ENCODE measurements at places on chromosomes 12 and 14. TPM values are rescaled to one million over a fixed set of nuclear protein-coding genes. Genes with fewer than 3 reads are reported as not detected.
A peak's percentile ranks its signal among the peaks of the same experiment; 100 is the strongest.

The KRT7 gene
- 4.0 TPM for total RNA-seq

The NDUFB1 gene
- 475 TPM for total RNA-seq

The CISTR gene
- 3.1 TPM for total RNA-seq

The PLA2G1B gene
- 1.1 TPM for total RNA-seq

The BMP4 gene
- 5.7 TPM for total RNA-seq

The GOLGA5 gene
- total RNA-seq: 23.5 TPM

The FAM90A1 gene
- not detected for total RNA-seq

The AGAP2 gene
- 6.9 TPM for total RNA-seq

The REM2 gene
- not detected for total RNA-seq

The LRP6 gene
- total RNA-seq: 26.5 TPM

- no peak for DNase-seq
- no peaks in the 10 kb centered on the region for H3K36me3 ChIP-seq
- peak overlapping the region; percentile 32 for H3K4me3 ChIP-seq
These were observed 751 bp upstream of the GPRC5A start for GRCh38 chr12:12890543-12891079.

DNA sequence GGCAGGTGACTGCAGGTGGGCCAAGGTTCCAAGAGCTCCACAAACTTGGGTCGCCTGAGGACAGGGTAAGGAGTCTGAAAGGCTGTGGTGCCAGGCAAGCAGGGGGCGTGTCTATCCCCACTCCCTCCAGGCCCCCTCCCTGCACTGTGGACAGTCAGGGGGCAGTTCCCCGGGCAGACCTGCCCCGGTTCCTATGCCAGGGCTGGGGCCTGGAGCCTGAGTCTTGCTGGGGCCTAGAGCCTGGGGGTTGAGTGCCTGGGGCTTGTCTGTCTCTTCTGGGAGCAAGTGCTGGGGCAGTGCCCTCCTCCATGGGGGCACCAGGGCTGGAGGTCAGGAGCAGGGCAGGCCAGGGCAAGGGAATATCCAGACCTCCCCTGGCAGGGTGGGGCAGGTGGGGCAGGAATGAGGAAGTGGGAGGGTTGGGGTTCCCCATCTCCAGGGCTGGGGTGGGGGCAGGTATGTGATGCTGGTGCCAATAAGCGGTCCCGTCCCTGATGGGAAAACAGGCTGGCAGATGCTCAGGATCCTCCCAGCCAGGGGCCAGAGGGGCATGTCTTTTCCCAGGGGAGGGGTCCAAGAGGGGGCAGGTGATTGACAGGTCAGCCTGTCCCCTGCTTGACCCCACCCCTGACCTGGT is 11.9 kb upstream of the TNFAIP2 start:
- H3K27ac ChIP-seq: no peak overlapping the region
- H3K4me3 ChIP-seq: no peak overlapping the region
- no peaks in the 10 kb centered on the region for H3K27me3 ChIP-seq
- H3K36me3 ChIP-seq: no peaks in the 10 kb centered on the region
- DNase-seq: no peak

DNA sequence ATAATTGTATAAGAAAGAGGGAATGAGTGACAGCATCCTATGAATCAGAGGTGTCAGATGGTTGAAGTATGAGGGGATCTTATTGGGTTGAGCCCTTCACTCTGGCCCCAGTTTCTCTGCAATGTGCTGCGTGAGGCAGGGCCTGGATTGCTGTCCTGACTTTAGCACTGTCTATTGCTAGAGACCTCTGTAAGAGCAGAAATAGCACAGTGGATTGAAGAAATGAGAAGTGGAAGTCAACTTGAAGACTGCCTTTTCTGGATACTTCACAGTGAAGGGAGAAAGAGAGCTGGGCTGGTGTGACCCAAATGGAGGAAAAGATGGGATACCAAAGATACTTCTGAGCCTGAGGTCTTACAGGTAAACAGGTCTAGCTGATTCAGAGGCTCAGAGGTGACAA is 5.8 kb downstream of the ASCL4 start:
- no peaks in the 10 kb centered on the region for H3K4me1 ChIP-seq
- DNase-seq: no peak
- H3K27me3 ChIP-seq: peaks cover 9% of the 10 kb centered on the region
- no peak overlapping the region for H3K4me3 ChIP-seq

GRCh38 chr12:93106910-93107309 is 177.8 kb upstream of the EEA1 start:
- no peak overlapping the region for H3K4me3 ChIP-seq
- peaks cover 18% of the 10 kb centered on the region for H3K4me1 ChIP-seq
- no peaks in the 10 kb centered on the region for H3K27me3 ChIP-seq

- H3K27me3 ChIP-seq: no peaks in the 10 kb centered on the region
- no peak overlapping the region for H3K4me3 ChIP-seq
- no peaks in the 10 kb centered on the region for H3K36me3 ChIP-seq
- H3K4me1 ChIP-seq: no peaks in the 10 kb centered on the region
- H3K27ac ChIP-seq: no peak overlapping the region
These were observed 82.8 kb upstream of the BCL2L14 start for GRCh38 chr12:11987901-11988300.

DNA sequence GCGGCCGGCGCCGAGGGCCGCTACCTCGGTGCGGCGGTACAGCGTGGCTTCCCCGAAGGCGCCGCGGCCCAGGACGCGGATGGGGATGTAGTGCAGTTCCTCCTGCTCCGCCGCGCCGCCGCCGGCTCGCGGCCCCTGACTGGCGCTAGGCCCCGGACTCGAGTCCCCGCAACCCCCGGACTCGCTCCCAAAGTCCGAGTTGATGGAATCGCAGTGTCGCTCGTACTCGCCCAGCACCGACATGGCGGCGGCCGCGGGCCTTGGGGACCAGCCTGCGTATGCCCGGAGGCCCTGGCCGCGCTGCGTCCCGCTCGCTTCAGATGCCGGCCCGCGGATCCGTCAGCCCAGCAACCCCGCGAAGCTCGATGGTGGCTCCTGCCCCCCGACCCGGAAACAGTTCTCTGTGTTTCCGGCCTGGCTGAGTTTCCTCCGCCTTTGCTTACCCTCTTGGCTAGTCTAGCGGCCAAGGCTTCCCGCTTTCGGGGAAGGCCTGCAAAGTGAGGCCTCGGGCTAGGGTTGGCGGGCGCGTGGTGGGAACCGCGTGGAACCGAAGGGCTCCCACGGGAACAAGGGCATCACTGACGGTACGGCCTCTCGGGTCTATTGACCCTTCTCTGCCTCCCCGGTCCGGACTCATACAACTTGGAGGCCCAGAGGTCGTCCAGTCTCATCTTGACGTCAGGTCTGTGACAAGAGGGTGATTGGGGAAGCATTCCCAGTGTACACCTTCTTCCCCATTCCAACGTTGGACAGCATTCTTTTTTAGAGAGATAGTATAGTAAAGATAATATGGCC is at the start of gene NEK9:
Gene NEK9 (minus strand): TSS at position 370 of the 795 bp plus-strand sequence. CDS start 127 bp downstream, at position 243.
- peak; percentile 94 for DNase-seq
- no peaks in the 10 kb centered on the region for H3K4me1 ChIP-seq
- H3K36me3 ChIP-seq: peaks cover 6% of the 10 kb centered on the region
- peak within 1 kb of the TSS; percentile 95 for H3K27ac ChIP-seq

- H3K27me3 ChIP-seq: no peaks in the 10 kb centered on the region
- no peak overlapping the region for H3K4me3 ChIP-seq
- DNase-seq: no peak
- H3K4me1 ChIP-seq: no peaks in the 10 kb centered on the region
These were observed 160.7 kb downstream of the MED13L start for GRCh38 chr12:116116650-116117424.

DNA sequence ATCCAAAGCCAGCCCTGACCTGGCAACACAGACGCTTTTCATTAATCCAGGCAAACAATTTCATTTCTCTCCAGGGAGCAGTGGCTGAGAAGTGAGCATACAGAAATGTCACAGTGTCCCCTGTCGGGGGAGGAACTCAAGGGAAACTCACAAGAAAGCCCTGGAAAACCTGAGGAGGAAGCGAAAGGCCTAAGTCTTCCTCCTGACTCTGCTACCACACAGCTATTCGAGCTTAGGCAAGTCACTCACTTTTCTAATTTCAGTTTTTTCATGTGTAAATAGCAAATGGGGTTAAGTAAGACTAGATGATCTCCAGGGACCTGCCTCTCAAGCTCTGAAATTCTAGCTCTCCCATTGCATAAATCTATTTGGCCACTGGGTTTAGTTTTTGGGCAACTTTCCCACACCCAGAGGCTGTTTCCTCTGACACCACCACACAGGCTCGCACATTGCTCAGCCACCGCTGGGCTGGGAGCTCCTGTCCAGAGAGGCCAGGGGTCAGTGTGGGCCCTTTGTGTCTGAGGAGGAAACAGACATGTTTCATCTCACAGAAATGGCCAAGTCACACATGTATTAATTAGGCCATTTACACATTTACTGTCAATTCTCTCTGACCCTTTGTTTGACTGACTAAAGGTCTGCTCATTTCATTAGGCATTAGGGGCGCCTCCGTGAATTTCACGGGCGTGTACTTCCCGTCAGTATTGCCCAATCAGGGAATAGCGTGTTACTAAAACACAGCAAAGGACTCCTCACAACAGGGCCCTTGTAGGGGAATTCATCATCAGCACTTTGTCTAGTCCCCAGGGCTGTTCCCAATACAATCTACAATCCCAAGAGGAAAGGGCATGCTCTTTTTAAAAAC is 9.8 kb upstream of the PNMA1 start:
- peak overlapping the region; percentile 80 for H3K27ac ChIP-seq
- H3K4me1 ChIP-seq: peaks cover 83% of the 10 kb centered on the region
- H3K36me3 ChIP-seq: peaks cover 94% of the 10 kb centered on the region
- no peak overlapping the region for H3K4me3 ChIP-seq
- peak; percentile 74 for DNase-seq

DNA sequence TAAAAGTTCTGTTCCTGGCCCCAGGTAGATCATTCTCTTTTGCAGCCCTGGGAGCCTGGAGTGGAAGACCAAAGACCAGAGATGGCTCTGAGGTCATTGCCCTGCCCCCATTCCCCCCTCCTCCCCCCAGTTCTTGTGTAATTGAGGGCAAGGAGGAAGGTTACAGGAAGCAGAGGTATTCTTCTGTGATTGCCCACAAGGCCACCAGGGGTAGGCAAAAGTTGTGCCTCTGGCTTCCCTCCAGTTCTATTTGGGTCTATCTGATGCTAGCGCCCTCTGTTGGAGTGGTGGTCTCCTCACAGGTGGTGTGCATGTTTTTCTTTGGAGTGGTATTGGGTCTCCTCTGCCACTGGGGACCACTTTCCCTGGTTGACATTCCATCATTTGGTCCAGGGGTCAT is 41.2 kb upstream of the CRY1 start:
- no peak overlapping the region for H3K27ac ChIP-seq
- DNase-seq: no peak
- no peaks in the 10 kb centered on the region for H3K4me1 ChIP-seq

- no peak overlapping the region for H3K4me3 ChIP-seq
- H3K27ac ChIP-seq: no peak overlapping the region
- H3K36me3 ChIP-seq: no peaks in the 10 kb centered on the region
- DNase-seq: no peak
These were observed 250.0 kb downstream of the GLT1D1 start for GRCh38 chr12:129103231-129103630.

GRCh38 chr12:122148657-122149056 is 25.4 kb downstream of the IL31 start:
- no peak overlapping the region for H3K27ac ChIP-seq
- no peak for DNase-seq
- no peak overlapping the region for H3K4me3 ChIP-seq
- no peaks in the 10 kb centered on the region for H3K4me1 ChIP-seq

DNA sequence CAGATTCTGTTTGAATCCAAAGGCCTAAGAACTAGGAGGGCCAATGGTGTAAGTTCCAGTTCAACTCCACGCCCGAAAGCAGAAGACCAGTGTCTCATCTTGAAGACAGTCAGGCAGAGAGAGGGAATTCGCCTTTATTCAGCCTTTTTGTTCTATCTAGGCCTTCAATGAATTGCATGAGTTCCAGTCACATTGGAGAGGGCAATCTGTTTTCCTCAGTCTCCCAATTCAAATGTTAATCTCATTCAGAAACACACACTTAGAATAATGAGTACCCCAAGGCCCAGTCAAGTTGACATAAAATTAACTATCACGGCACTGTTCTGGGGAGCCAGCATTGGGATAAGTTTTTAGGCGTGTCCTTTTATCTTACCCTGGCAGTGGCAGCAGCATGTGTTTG is 65.8 kb downstream of the C14orf39 start:
- DNase-seq: no peak
- H3K4me3 ChIP-seq: no peak overlapping the region
- H3K27ac ChIP-seq: no peak overlapping the region
- no peaks in the 10 kb centered on the region for H3K27me3 ChIP-seq
- no peaks in the 10 kb centered on the region for H3K36me3 ChIP-seq

DNA sequence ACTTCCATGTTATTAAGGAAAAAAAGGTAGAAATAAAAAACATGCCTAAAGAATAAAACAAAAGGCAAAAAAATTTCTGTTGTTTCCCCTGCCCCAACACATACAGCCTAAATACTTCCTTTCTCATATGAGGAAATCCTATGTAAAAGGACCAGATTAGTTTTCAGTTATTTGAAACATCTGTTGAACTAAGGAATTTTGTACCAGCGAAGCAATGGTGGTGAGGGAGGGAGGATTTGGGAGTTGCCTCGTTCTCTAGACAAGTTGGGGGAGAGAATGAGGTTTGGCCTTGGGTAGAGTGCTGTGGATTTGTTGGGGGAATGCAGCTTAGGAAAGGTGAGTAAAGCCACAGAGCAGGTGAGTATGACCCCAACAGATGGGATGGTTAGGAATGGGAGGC is 141.5 kb upstream of the RFLNA start:
- no peaks in the 10 kb centered on the region for H3K27me3 ChIP-seq
- H3K36me3 ChIP-seq: no peaks in the 10 kb centered on the region
- no peak overlapping the region for H3K4me3 ChIP-seq
- H3K27ac ChIP-seq: no peak overlapping the region
- no peak for DNase-seq
- H3K4me1 ChIP-seq: no peaks in the 10 kb centered on the region

DNA sequence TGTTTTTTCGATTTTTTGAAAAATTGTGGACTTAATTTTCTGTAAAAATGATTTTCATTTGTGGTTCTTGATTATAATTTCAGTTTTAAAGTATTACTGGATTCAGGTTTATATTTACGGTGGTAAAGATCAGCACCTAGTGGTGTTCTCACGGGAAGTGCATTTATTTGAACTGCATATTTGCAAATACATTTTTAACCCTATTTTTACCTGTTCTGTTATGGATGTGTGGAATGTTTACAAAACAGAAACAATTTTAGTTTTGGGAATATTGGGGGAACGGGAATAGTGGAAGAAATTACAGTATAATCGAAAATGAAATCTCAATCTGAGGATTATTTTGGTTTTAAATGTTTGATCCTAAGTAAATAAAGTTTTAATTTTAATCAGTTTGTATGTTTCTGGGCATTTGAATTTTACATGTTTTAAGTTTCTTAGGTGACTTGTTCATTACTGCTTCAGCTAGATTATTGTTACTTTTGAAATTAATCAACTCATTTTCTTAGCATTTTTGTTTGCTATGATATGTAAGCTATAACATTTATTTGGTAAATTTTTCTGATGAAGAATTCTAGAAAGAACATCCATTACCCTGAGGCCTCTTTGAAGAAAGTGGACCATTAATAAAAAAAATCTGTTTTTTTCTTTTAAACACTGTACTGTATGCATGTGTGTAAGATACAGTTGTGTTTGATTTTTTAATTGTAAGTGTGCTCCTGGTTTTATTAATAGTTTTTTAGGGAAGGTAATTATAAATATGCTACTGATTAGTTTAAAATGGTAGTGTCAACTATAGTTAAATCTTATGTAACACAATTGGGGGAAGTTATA is 942 bp downstream of the ATF7IP start:
- H3K27me3 ChIP-seq: no peaks in the 10 kb centered on the region
- peak overlapping the region; percentile 97 for H3K27ac ChIP-seq
- H3K4me3 ChIP-seq: peak overlapping the region; percentile 72
